ENCODE measurements at places on chromosomes 5 and 9. TPM values are rescaled to one million over a fixed set of nuclear protein-coding genes. Genes with fewer than 3 reads are reported as not detected.

RAPGEF1 gene
- polyA plus RNA-seq: 26.2 TPM

EIF4E1B gene
- not detected for polyA plus RNA-seq

IL3 gene
- polyA plus RNA-seq: not detected

PCDHGA4 gene
- polyA plus RNA-seq: 2.2 TPM

RAB24 gene
- polyA plus RNA-seq: 117 TPM
